Left hindlimb (tissue), 1 donor: ENCODE measurements at places on chromosomes 3 and 15.

DNA sequence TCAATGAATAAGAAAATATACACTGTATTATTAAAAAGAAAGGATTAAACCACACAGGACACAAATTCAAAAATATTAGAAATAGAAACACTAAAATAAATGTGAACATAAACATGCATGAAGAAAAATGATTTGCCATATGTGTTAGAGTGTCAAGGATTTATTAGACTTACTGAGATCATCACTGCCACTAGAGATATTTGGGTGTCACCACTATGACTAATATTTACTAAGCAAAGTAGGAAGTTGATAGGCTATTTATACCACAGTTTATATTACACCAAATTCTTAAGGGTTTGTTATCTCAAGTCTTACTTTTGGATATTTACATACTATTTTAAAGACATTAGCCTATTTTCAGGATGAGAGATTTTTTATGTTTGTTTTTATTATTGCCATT lies 575.0 kb upstream of the SGO1 start:
- no peak for DNase-seq

DNA sequence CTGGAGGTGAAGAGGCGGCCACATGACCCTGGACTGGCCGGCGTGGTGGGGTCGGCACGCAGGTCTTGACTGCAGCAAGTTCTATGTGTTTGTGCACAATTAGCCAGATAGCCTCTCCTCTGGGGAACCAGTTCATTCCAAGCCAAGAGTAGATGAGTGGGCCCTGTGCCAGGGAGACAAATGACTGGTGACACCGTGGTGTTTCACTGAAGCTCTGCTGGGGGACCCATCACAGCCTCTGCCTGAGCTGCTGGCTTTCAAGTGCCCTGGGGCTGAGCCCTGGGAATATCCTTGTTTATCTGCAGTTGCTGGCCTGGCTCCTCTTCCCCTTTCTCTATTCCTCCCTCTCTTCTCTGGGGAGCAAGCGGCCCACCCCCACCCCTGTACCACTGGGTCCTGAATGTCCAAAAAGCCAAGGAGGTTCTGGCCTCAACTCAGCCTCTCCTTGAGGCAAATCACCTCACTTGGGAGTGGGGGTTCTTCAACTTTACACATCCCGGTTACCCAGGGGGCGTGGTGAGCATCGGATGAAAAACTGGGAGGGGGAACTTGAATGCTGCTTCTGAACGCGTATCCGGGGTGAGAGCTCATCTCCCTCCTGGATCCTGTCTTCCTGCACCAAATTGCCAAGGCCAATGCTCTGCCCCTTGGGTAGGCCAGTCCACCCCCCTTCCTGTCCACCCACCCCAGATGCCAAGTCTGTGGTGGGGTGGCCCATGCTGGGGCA lies 199.6 kb upstream of the LYSMD4 start:
- DNase-seq = no peak

- no peak for DNase-seq
Observed at GRCh38 chr3:172577987-172578570, 54.8 kb upstream of the TNFSF10 start.

DNA sequence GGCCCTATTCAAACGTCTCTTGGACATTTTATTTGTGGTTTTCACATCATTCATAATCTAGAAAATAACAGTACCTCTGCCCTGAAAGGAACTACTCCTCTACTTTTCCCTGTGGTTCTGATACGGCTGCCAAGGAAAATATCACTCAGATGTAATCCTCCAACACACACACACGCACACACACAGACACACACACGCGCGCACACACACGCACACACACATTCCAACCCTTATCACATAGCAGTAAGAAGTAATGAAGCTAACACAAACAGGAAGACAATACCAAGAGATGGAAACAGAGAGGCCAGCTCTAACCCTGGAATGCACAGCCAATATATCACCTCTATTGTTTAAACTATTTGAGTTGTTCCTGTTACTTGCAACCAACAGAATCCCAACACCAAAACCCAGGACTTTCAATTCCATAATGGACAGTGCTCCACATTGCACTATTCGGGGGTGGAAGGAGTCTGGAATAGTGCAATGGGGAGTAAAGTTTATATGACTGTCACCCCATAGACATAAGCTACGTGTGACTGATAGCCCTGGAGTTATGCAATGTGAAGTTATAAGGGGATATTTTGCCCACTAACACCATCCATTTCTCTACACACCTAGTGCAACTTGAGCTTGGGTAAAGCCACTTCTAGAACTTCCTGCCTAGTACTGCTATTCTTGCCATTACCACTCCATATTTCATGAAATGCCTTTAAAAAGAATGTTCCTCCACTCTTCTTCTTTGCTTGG lies 71.3 kb upstream of the FNDC3B start:
- peak; percentile 42 for DNase-seq

DNA sequence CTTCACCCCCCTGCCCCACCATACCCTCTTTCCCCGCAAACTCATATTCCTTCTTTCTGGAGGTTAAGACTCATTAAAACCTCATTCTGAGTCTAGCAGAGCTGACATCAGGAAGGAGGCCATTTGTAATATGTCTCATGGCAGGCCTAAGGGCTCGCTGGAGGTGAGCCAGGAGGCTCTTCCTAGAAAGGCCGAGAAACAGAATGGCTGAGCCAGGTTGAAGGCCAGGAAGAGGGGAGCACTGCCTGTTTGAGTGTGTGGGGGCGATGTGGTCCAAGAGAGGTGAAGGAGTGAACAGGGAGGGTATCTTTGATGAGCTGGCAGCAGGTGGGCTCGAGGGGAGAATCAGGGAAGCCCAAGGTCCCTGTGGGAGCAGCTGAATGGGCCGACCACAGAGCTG lies 317.3 kb downstream of the TLE3 start:
- DNase-seq = no peak

- DNase-seq = no peak
Observed at GRCh38 chr3:110971010-110971601, 100.5 kb upstream of the NECTIN3 start.

GRCh38 chr15:88014454-88015160 lies 241.9 kb downstream of the NTRK3 start:
- no peak for DNase-seq

- DNase-seq = no peak
Observed at GRCh38 chr15:39392469-39393047, 188.3 kb upstream of the THBS1 start.

DNA sequence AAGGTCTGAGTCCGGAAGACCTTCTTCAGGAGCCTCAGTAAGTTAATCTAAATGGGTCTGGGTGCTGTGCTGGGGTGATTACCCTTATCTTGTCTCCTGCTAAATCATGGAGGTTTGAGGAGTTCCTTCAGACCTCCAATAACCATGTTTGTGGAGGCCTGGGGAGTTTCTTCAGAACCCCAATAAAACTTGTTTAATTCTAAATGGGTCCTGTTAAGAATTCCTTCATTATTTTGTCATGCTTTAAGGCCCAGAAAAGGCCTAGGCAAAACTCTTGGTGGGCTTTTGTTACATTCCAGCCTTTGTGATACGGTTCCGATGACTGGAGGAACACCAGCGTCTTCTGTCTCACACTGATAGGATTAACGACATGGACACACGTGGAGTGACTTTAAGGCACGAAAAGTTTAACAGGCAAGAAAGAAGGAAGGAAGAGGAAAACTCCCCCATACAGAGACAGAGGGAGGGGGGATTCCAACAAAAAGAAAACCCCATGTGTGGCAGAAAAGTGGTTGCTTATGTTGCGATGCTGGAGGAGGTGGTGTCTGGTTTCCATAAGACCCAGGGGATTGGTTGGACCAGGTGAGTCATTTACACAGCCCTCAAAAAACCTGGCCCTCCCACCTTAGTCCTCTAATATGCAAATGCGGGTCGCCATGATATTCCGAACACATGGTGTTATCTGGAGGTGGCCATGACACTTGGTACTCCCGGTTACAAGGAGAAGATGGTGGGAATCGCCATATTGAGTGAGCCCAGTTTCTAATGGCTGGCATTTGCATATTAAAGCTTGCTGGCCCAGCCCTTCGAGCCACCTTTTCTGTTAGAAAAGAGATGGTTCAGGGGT lies 72.6 kb upstream of the MFGE8 start:
- no peak for DNase-seq

- DNase-seq = no peak
Observed at GRCh38 chr3:23644676-23645075, 161.1 kb upstream of the UBE2E1 start.

DNA sequence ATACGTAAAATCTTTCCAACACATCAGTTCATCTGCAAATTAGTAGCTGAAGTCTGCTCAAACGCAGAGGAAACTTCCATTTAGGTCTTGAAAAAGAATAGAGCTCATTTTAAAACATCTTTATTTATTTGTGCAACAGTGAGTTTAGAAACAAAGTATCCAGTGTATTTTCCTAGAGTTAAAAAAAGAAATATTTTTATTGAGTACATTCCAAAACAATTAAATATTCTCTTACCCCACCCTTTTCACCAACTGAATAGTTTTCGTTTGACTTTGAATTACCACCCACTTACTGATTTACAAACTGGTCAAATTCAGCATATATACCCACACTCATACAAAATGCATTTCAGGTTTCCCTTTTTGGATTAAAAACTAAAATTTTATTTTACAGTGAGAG lies 104.7 kb downstream of the ZBTB20 start:
- no peak for DNase-seq

GRCh38 chr15:84955089-84955848 lies 26.4 kb upstream of the PDE8A start:
- peak; percentile 66 for DNase-seq

DNA sequence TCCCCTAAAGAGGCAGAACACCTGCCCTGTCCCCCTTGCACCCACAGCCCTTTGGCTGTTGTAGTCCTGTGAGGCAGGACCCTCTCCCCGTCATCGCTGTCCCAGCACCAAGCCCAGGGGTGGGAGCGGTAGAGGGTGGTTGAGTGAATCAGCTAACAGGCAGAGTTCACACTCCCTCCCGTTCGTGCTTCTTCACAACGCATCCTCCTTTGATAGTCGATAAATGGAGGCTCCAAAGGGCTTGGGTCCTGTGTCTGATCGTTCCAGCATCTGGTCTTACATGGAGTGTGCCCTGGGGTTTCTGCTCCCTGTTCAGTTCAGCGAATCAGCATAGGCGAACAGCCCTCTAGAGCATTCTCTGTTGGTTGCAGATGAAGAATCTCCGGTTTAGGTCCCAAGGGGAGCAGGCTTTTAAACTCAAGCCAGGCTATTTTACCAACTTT lies 820 bp upstream of the HMCES start:
- no peak for DNase-seq

GRCh38 chr3:169354774-169355501 lies 308.6 kb downstream of the MECOM start:
- no peak for DNase-seq

GRCh38 chr15:26875476-26875850 lies 8.6 kb downstream of the GABRA5 start:
- no peak for DNase-seq

GRCh38 chr3:127789051-127789450 lies 33.3 kb downstream of the MGLL start:
- no peak for DNase-seq

DNA sequence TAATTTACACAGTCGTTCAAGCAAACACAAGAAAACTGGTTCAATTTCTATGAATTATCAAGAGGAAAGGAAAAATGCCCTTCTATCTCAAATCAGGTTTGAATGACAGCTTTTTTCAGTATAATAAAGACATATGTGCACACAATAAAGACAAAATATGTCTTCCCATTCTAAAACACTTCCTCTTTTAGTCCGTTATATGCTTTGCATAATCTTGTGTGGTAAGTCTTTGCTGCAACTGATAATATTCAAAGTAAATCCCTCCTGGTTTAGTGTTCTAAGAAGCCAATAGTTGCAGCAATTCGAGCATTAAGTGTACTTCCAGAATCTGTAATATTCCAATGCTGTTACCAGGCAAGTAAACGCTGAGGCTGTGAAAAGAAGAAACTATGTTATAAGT lies 43.7 kb upstream of the MAPKBP1 start:
- DNase-seq = no peak

GRCh38 chr15:47548231-47548630 lies 169.1 kb upstream of the SEMA6D start:
- DNase-seq = peak; percentile 66
